NCI-H1436 (cell line): ENCODE measurements at places on chromosomes 1 and 21.
A peak's percentile ranks its signal among the peaks of the same experiment; 100 is the strongest.

GRCh38 chr1:239884796-239885195 lies 206.9 kb upstream of the FMN2 start:
- DNase-seq: no peak

DNA sequence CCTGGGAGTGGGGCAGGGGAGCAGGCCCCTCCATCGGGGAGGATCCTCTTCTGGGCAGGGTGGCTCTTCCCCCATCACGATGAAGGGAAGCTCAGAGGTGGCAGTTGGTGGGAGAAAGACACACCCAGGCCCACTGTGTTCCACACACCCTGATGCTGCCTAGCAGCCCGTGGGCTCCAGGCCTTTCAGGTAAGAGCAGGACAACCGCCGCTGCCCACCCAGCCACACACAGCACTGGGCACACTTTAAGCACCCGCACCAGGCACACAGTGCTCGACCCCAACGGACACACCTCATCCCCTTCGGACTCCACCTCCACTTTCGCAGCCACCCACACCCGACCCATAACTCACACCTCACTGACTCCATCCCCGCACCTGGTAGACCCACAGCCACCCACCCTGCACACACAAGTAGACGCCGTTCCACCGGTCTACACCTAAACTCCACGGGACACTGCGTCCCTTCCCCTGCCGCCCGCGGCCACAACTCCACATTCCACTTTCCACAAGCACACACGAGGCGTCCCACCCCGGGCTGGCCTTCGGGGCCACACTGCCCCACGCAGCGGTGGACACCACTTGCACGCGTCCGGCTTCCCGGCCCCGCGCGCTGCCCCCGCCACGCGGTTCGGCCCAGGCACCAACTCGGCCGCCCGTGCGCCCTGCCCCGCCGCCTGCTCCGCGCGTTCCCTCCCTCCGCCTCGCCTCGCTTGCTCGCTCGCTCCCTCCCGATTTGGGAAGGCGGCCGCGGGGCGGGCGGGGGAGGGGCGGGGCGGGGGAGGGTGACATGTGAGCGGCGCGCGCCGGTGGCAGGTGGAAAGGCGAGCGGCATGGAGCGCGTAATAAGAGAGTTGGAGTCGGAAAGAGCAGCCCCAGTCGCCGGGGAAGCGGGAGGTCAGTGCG lies at the start of gene KCNQ4:
Gene KCNQ4, plus strand, starts transcription at position 787 of the 905 bp plus-strand sequence. CDS start 307 bp downstream, outside the sequence.
- peak; percentile 66 for DNase-seq

DNA sequence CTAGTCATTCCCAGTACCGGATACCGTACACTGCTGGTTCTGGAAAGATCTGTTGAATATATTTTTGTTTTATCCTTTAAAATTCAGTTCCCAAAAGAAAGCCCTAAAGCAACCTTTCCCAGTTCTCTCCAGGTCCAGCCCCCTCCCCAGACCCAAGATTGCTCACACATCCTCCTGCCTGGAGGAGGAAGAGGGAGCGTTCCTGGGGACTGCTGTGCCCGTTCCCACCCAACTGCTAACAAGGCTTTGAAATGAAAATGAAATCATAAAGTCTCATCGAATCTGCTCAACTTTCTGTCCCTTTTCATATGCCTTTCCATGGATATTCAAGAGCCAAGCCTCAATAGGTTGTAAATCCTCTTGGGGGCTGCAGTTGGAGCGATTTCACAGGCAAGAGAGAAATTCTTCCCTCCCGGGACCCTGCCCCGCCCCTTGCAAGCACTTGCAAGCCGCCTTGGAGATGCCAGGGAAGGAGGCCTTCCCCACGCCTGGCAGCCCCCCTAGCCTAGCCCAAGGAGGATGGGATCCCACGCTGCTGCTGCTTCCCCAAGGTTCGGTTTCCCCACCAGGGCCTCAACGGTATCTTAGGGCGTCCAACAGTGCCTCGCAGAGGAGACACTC lies 113.2 kb upstream of the CACHD1 start:
- no peak for DNase-seq

- DNase-seq: no peak
Observed at GRCh38 chr1:167276969-167277368, 56.3 kb downstream of the POU2F1 start.

DNA sequence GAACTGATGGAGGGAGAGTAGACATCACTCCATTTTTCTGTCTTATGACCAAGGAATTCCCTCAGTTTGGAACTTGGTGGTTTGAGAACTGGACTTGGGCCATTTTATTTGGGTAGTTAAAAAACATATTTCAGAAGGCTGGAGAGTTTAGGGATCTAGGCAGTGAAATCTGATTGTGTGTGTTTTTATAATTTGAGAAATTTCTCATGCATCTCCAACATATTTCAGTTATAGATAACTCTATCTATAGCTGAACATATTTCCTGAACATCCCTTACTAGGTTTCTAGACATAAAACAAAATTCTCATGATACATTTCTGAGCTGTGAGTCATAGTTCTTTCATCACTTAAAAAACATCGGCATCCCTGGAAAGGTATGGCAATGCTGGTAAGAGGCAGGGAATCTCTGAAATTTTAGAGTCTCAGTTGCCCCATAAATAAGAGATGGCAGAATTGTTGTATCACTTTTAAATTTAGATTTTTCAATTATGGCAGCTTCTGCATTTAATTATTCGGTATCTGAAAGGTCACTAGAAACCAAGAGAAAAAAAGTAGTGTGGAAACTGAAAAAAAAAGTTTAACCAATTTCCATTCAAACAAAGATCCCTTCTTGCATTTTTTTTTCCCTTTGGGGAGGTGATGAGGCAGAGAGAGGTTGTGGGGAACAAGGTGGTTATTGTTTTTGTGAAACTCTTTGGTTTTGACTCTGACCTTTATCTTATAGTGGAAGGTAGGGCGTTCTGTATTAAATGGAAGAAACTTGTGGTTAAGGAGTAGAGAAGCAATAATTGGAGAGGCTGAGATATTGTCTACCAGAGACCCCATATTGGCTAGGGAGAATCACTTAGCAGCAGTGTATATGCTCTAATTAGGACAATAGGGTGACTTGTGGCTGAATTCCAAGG lies 102.9 kb downstream of the FASLG start:
- DNase-seq: no peak

DNA sequence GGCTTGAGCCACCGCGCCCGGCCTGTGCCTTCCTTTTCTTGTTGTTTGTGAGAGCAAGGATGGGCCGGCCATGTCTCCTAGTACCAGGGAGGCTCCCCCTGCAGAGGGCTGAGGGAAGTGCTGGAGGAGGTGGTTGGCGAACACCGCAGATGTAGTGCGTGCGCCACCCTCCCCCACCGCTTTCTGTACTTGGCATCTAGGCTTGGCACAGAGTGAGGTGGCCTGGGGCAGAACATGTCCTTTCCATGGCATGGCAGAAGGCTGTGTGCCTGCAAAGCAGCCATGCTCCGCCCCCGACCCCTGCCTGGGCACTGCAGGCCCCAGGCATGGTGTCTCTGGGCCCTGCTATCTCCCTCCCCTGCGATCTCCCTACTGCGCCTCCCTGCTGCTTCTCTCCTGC lies 30.7 kb downstream of the ALPL start:
- peak; percentile 7 for DNase-seq

DNA sequence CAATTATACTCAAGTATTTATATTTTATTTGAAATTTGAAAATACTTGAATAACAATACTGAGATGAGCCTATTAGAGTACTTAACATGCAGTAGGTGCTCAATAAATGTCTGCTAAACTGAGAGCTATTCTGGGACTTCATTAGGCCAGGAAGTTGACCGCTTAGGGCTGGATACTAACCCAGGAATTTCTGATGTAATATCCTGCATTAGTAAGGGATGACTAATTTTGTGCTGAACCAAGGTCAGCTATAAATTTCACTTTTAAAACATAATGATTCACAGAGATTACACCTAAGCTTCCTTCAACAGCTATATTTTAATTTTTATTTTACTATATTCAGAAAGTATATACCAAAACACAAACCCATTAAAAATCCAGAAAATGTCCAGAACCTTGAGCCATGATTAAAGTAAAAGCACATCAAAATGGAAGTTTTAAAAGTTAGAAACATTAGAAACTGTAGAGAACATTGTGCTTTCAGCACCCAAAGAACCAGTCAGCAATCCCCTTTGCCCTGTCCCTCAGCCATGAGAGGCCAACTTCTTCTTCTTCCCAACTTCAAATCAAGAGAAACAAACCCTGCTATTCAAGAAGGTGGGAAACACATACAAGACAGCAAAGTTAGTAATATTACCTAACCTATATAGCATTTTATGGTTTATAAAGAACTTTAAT lies 35.4 kb downstream of the WNT2B start:
- no peak for DNase-seq

DNA sequence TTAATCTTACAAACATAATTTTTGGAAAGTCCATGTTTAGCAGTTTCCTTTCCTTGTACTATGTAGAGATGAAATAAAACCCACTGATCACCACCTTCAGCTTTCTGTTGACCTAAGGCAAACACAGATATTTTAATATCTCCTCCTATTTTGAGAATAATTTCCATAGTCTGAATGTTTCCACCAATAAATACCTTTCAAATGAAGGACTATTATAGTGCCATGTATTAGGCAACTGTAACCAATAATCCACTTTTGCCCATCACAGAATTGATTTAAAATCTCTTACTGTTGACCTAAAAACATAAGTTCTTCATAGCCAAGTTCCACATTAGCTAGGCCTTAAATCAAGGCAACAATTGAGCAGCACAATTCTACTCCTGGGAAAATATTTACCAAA lies 1.8 kb downstream of the CDC42BPA start:
- DNase-seq: no peak

DNA sequence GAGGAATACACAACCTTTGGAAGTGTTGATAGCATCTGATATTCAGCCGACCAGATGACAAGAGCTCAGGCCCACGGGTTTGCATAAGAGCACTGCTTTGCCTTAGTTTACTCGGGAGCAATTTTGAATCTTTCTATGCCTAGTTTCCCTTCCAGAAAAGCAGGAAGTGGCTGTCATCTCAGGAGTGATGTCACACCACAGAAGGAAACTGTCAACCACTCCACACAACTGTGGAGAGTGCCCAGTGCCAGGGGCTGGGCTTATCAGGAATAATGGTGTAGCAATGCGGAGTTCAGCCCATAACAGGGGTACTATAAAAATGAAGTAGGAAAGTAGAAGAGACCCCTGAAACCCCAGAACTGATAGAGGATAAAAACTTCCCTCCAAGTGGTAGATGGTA lies 28.4 kb downstream of the NTPCR start:
- DNase-seq: no peak

- DNase-seq: no peak
Observed at GRCh38 chr1:237181743-237182317, 139.8 kb downstream of the RYR2 start.

- DNase-seq: peak; percentile 63
Observed at GRCh38 chr1:30706528-30706927, 16.9 kb downstream of the MATN1 start.

GRCh38 chr21:18023157-18023556 lies 204.0 kb upstream of the C21orf91 start:
- no peak for DNase-seq

- no peak for DNase-seq
Observed at GRCh38 chr1:5845376-5845775, 146.8 kb downstream of the NPHP4 start.

DNA sequence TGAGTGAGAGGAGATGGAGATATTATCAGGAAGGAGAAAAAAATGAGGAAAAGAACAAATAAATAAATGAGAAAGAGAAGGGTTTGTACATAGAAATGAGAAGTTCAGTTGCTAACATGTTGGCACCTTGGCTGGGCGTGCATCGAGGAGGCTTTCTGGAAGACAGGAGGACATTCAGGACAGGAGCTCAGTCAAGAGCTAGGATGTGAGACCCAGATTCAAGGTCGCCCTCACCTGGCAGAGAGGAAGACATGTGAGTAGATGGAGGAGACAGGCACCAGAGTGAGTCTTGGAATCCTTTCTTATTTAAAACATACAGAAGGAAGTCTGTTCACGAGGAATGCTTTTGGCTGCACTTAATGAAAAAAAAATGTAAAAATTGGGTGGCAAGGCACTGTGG lies 640.9 kb downstream of the NPHP4 start:
- no peak for DNase-seq

- DNase-seq: peak; percentile 61
Observed at GRCh38 chr1:45979074-45979777, 153.2 kb downstream of the PIK3R3 start.

- no peak for DNase-seq
Observed at GRCh38 chr1:219670426-219671149, 57.7 kb upstream of the ZC3H11B start.

DNA sequence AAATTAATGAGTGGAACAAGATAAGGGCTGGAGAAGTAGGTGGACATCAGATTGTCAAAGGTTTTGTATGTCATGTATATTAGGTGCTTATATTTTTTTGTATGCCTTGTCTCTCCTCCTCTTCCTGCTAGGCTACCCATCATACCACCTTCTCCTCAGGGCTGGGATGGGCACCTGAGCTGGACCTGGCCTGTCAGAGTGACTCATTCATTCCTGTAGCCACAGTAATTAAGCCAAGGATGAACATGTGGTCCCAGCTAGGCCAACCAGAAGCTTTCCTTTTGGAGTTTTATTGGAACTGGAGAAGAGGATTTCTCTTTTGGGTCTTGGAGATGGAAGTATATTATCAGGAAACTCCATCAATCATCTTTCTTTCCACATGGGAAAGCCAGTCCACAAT lies 21.2 kb downstream of the PTGS2 start:
- no peak for DNase-seq

DNA sequence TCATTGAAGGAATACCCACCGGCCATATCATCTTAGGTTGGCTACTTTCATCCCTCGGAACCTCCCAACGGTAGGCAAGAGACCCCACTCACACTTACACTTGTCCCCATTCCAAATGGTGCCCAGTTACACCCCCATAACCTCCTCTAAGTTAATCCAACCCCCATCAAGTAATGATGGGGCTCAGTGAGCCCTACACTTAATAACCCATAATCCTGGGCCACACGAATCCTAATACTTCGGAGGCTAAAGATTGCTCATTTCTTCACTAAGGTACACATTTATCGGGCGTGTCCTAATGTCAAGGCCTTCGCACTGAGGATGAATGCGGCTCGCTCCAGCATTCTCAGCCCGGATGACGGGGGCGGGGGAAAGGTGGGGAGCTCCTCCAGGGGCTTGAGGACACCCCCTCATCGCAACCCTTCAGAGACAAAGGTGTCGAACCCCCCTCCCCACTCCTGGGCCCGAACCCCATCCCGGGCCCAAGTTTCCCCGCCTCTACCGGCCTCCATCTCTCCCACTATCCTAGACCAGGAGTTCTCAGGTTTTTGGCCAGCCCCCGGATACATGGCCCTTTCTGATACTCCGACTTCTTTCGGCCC lies 435 bp downstream of the ILF2 start:
- no peak for DNase-seq
